Stimulated activated CD4-positive, alpha-beta T cell treated with anti-CD3 and anti-CD28 coated beads, Interleukin-2, amount 100 ng/mL, for 48 hours (primary cell): ENCODE measurements at places on chromosomes 1 and 21.

- DNase-seq, result no peak
These were observed 538.0 kb upstream of the PLXNA2 start for GRCh38 chr1:208782186-208782585.

DNA sequence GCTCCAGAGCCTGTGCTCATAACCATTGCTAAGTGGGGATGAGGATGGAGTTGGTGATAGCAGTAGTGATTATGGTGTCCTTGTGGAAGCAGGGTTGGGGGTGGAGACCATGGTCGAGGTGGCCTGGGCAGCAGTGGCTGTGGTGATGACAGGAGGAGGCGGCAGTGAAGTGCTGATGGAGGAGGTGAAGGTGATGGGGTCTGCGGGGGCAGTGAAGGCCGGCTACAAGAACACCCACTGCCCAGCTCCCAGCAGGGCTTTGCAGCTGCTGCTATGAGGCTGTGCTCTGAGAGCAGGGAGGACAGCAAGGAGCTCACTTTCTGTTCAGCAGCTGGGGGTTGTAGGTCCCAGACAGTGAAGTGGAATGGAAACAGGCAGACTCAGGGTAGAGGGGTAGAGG lies 15.6 kb upstream of the DMBX1 start:
- no peak for DNase-seq

DNA sequence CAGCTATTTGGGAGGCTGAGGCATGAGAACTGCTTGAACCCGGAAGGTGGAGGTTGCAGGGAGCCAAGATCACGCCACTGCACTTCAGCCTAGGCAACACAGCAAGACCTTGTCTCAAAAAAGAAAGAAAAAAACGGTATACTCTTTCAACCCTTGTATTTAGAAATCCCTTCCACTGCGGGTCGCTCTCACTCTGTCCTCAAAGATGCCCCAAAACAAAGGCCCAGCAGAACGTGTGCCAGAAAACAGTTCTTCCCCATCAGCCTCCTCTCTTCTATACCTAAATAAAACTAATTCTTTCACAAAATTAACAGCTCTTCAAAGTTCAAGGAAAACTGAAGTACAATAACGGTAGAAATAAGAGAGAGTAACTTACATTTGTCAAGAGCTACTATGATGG lies 13.2 kb downstream of the SETD4 start:
- no peak for DNase-seq

- no peak for DNase-seq
These were observed 20.0 kb upstream of the ZNF326 start for GRCh38 chr1:89974696-89975470.

GRCh38 chr1:232627645-232628334 lies 2.1 kb downstream of the SIPA1L2 start:
- DNase-seq, result no peak

DNA sequence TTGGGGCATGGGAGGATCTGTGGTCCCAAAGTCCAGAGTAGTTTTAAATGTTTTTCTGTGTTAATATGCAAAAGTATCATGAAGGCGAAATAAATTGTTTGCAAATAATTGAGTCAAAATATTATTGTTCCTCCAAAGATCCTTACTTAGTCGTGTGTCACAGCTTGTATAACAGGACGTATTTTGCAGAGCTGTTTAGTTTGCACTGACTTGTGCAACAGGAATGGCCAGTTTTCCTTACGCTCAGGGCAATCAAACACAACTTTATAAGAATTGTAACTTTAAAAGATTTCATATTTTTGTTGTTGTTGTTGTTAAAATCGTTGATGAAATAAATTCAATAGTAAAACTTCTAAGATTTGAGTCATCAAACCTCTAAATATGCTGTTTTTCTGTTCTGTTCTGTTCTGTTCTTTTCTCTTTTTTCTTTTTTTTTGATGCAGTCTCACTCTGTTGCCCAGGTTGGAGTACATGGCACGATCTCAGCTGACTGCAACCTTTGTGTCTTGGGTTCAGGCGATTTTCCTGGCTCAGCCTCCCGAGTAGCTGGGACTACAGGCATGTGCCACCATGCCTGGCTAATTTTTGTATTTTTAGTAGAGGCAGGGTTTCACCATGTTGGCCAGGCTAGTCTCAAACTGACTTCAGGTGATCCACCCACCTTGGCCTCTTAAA lies 60.6 kb downstream of the UCK2 start:
- DNase-seq, result no peak

DNA sequence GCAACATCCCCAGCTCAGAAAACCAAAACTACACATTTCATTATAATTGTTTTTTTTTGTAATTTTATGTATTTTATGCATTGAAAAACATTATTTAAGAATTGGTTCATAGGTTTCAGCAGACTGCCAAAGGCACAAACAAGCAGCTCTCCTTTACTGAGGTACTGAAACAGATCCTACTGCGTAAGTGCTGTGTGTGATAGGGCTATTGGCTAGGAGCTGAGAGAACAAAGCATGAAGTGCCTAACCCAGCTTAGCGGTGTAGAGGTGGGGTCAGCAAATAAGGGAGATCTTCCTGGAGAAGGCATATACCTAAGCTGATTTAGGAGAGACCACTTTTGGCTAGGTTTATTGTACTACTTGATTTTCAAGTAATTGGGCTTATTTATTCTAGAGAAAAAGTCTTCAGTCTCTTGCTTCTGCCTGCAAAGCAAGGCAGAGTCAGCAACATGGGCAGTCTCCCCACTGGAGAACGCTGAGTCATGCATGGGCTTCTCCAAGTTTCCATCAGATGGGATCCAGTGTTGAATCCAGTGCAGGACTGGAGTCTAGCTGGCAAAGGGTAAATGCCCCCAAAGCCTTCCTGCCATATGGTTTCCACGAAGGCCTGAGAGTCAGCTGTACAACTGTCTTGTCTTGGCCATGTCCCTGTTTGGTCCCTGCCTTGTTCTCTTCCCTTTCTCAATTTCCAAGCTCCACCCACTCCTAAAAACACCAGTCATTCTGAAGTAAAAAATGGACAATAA lies 18.0 kb upstream of the YTHDF2 start:
- no peak for DNase-seq

DNA sequence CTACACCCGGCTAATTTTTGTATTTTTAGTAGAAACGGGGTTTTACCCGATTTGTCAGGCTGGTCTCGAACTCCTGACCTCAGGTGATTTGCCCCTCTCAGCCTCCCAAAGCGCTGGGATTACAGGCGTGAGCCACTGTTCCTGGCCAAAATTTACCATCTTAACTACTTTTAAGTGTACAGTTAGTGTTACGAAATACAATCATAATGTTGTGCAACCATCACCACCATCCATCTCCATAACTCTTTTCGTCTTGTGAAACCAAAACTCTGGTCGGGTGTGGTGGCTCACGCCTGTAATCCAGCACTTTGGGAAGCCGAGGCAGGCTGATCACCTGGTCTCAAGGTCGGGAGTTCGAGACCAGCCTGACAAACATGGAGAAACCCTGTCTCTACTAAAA lies 14.1 kb upstream of the ZBTB40 start:
- DNase-seq, result no peak

DNA sequence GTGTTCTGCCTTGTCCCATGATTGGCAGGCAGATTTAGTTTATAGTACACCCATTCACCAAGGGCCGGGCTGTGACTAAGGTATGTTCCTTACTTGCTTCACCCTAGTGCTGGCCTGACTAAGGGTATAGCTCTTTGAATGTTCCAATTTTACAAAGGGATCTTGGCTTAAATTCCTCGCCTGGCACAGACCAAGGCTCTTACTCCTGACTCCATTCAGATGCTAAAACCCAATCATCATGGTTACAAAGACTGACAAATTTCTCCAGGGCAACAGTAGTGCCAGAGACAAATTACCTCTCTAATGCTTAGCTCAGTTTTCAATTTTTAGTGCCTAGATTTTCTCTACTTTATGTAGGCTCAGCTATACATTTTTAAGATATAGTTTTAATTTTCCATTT lies 11.5 kb upstream of the C1orf53 start:
- no peak for DNase-seq

DNA sequence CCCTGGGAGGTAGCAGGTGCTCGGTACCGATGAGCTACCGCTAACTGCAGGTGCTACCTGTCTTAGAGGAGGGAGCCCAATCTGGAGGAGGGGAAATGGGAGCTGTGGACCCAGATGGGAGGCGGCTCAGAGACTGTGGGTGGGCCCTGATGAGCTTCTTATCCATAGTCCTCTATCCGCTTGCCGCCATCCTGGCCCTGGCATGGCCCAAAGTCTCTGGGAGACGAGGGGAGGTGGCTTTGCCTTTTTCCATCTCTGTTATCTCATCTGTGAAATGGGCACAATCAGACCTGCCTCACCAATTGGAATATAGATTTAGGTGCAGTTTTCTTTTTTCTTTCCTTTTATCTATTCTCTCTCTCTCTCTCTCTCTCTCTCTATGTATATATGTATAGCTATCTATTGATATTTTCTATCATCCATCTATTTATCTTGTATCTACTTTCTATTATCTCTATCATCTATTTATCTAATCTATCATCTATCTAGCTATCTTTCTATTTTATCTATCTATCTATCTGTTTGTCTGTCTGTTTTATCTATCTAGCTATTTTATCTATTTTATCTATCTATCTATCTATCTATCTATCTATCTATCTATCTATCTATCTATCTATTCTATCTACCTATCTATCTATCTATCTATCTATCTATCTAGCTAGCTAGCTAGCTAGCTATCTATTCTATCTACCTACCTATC lies 16.5 kb downstream of the TNFRSF1B start:
- no peak for DNase-seq

- DNase-seq, result no peak
These were observed 13.2 kb upstream of the CTSE start for GRCh38 chr1:206036663-206037455.

DNA sequence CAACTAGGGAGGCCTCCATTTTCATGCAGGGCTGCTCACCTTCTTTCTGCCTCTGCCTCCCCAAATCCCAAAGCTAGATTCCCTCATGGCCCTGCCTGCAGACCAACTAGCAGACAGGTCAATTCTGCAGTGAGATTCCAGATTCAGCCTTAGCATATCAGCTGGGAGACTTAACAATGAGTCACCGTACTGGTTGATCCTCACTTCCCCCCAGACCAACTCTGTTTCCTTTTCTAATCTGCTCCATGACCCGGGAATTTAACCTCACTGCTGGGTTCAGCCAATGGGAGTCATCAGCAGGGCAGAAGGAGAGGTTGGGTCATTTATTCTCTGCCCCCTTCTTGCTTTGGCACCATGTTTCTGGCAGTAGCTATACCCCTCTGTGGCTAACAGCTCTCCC lies 140.6 kb upstream of the GRIK3 start:
- no peak for DNase-seq

DNA sequence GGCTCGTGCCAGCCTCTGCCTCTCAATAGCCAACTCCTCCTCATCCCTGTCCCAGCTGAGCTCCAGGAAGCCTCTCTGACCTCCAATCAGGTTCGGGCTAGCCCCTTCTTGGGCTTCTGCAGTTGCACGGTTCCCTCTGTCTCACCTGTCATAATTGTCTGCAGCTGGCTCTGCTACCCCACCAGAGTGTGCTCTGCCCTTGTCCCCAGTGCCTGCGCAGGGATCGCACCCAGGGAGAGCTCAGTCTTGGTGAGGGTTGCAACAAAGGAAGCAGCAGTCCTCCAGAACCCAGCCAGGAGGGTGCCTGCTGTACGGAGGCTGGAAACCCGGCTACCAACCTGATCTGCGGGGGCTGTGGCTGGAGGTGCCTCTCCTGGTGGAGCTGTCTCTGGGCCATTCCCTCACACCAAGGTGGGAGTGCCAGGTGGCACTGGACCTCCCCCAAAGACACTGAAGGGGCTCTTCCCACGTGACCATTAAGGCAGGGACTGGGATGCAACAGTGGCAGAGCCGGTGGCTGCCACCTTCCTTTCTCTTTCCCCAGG lies 63.5 kb upstream of the DMRTB1 start:
- DNase-seq, result no peak

DNA sequence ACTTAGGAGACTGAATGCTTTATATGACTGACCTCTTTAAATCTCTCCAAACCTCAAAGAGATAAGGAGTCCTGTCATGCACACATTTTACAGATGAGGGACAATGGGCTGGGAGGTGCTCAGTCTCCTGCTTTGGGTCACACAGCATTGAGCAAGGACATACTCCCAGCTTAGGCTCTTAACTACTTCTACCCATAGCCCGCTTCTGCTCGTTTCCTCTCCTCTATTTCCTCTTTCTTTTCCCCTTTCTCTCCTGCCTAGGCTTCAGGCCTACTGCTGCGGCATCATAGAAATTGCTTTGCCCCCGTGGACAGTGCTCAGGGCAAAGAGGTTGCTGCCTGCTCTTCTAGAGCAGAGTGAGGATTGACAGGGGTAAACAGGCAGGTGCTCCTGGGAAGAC lies 12.4 kb upstream of the ZNF691 start:
- no peak for DNase-seq

GRCh38 chr1:204417074-204417997 lies 5.7 kb upstream of the PPP1R15B start:
- DNase-seq, result peak; percentile 27

- DNase-seq, result no peak
These were observed 3.4 kb upstream of the POFUT2 start for GRCh38 chr21:45290948-45291612.

DNA sequence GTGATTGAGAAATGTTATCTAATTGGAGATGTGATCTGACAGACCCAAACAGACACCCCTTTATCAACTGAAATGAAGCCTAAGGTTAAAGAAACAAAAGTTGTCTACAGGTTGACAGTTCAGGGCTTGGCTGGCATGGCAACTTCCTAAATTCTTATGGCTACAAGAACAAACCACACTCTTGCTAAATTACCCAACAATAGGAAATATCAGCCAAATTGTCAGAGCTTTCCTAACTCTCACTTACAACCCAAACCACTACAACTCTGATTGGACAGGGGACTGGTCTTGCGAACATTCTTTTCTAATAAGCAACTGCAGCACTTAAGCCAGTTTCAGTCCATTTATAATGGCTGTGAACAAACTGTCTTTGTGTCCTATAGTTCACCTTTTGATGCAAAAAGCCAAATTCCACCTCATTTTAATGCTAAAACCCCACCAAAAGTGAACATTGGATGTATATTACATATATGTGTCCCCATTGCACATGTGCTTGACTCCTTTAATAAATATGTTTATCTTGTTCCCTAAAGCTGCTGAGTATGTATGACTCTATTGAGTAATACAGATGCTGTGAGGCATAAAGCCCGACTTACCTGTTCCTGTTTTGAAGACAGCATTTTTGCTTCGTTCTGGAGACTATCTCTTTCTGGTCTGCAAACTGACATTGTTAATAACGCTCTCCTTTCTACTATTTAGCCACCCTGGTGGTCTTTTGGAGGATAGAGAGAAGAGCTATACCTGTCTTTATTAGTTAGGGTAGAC lies 101.3 kb upstream of the HMCN1 start:
- no peak for DNase-seq

DNA sequence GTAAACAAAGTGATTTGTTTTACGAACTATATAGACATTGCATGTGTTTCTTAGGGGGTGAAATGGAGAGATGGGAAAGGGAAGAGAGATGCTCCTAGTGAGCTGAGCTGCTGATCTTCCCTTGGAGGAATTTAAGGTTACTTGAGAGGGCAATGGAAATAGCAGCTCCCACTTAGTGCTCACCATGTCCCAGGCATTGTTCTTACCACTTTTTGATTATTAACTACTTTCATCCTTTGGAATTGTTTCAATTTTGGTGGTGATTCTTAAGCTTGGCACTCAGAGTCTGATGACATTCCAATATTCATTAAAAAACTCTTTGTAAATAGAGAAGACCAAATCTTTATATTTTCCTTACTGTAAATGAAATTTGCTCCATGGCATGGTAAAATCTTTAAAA lies 124.9 kb downstream of the ITSN1 start:
- no peak for DNase-seq

GRCh38 chr1:245874942-245875580 lies 632.0 kb downstream of the SMYD3 start:
- DNase-seq, result no peak

- DNase-seq, result no peak
These were observed 218.3 kb downstream of the HHIPL2 start for GRCh38 chr1:222329493-222330045.
